ENCODE measurements at places on chromosomes 2 and 18. TPM values are rescaled to one million over a fixed set of nuclear protein-coding genes. Genes with fewer than 3 reads are reported as not detected.

DNA sequence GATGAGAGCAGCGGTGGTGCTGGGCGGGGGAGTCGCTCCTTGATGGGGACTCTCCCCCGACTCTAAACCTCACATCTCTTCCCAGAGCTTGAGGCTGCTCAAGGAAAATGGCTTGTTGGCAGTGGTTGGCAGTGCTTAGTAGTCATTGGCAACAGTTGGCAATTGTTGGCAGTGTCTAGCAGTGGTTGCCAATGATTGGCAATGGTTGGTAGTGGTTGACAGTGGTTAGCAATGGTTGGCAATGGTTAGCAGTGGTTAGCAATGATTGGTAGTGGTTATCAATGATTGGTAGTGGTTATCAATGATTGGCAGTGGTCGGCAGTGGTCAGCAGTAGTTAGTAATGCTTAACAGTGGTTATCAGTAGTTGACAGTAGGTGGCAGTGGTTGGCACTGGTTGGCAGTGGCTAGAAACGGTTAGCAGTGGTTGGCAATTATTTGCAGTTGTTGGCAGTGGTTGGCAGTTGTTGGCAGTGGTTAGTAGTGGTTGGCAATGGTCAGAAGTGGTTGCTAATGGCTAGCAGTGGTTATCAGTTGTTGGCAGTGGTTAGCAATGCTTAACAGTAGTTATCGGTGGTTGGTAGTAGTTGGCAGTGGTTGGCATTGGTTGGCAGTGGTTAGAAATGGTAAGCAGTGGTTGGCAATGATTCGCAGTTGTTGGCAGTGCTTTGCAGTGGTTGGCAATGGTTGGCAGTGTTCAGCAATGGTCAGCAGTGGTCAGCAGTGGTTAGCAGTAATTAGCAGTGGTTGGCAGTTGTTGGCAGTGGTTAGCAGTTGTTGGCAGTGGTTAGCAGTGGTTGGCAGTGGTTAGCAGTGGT lies 85.4 kb upstream of the OTOS start:
- no peak overlapping the region for H3K4me3 ChIP-seq
- H3K27ac ChIP-seq, result no peak overlapping the region
- H3K4me1 ChIP-seq, result no peaks in the 10 kb centered on the region
- H3K36me3 ChIP-seq, result no peaks in the 10 kb centered on the region
- DNase-seq, result no peak

DNA sequence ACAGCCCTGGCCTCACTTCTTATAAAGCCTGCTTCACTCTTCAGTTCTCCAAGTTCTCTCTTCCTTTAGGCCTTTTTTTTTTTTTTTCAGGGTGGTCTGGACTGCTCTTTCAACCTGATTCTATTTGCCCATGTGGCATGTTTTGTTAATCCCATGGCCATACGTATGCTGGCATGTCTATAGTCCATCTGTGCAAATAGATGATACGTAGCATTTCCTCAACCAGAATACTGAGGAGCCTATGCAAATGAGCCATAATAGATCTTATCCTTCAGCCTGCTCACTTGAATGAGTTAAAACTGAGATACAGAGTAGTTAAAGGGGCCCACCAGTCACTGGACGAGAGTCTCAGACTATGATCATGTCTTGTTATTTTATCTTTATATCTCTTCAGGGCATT lies 265.2 kb upstream of the CXCR4 start:
- H3K4me3 ChIP-seq, result no peak overlapping the region
- H3K27ac ChIP-seq, result peak overlapping the region; percentile 70

DNA sequence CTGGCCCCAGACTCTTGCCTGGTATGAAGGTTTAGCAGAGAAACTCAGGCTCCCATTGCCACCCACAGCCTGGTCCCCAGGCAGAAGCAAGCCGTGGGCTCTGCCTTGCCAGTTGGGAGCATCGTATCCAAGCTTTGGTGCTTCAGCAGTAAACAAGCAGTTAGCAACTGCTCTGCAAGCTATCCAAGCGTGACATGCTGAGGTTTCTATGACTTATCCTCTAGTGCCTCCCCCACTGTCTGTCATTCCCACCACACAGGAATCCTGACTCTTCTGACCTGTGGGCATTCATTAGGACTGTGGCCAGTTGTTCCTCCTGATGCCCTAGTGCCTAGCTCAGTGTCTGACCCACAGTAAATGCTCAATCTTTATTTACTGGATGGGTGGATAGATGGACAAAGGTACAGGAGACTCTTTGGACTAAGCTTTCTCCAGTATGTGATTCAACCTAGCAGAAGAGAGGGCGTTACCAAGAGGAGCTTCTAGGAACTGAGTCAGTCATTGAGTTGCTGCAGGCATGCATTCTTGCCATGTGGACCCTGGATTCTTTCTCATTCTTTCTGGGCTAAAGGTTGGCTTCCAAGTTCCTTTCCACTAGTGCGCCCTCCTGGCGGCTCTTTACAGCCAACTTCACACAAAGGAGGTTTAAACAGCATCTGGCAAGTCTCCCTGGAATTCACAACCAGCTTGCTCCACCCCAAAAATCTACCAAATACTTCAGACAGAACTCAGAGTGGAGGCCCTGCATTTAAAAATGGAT lies 40.6 kb upstream of the MRPL19 start:
- DNase-seq, result no peak
- H3K4me3 ChIP-seq, result no peak overlapping the region
- H3K27ac ChIP-seq, result no peak overlapping the region
- no peaks in the 10 kb centered on the region for H3K36me3 ChIP-seq
- H3K27me3 ChIP-seq, result peaks cover 38% of the 10 kb centered on the region

GRCh38 chr18:34746614-34747013 lies 36.5 kb downstream of the DTNA start:
- H3K27ac ChIP-seq, result no peak overlapping the region
- no peak for DNase-seq
- no peaks in the 10 kb centered on the region for H3K4me1 ChIP-seq
- no peaks in the 10 kb centered on the region for H3K36me3 ChIP-seq
- no peaks in the 10 kb centered on the region for H3K27me3 ChIP-seq
- H3K4me3 ChIP-seq, result no peak overlapping the region

GREB1 gene
- 0.63 TPM for total RNA-seq

GRCh38 chr2:213079756-213080155 lies 71.7 kb downstream of the IKZF2 start:
- no peak overlapping the region for H3K27ac ChIP-seq
- no peak for DNase-seq
- H3K36me3 ChIP-seq, result no peaks in the 10 kb centered on the region
- H3K4me3 ChIP-seq, result no peak overlapping the region
- H3K27me3 ChIP-seq, result no peaks in the 10 kb centered on the region

SERPINB12 gene
- total RNA-seq, result not detected

CYS1 gene
- not detected for total RNA-seq

GRCh38 chr18:50849419-50849821 lies 29.5 kb upstream of the ME2 start:
- H3K36me3 ChIP-seq, result no peaks in the 10 kb centered on the region
- no peak overlapping the region for H3K4me3 ChIP-seq
- no peaks in the 10 kb centered on the region for H3K4me1 ChIP-seq
- H3K27ac ChIP-seq, result no peak overlapping the region

DNA sequence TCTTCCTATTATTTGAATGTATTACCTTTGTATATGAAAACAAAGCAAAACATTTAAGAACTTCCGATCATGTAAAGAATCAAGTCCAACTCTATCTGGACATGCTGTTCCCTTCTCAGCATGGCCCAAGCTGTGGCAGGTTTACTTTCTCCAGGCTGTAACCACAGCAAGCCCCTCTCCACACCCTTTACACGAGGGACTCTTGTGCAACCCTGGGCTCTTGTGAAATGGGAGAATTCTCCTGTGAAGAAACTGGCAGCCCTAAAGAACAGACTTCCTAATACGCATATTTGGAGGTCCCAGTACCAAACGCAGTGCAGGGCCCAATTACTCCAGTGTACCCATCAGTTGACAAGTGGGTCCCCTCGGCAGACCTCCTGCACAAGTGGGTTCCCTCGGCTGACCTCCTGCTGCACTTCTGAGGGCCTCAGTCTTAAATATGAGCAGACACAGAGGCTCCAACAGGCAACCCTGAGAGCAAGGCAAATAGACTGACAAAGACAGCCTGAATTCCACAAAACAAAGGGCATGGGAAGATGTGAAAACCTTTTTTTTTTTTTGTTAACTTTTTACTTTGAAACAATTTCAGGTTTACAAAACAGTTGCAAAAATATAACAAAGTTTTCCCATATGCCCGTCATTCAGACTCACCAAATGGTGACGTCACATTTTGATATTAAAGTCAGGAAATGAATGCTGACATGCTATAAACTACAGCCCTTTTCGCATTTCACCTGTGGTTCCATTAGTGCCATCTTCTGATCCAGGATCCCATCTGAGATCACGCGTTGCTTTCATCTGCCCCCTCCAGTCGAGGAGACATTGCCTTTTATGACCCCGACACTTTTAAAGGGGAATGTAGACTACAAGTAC lies 78.2 kb downstream of the FBXO15 start:
- peaks cover 6% of the 10 kb centered on the region for H3K4me1 ChIP-seq
- no peak overlapping the region for H3K4me3 ChIP-seq
- no peak overlapping the region for H3K27ac ChIP-seq
- H3K27me3 ChIP-seq, result no peaks in the 10 kb centered on the region
- no peak for DNase-seq

- no peaks in the 10 kb centered on the region for H3K27me3 ChIP-seq
- DNase-seq, result no peak
- H3K4me3 ChIP-seq, result no peak overlapping the region
- no peak overlapping the region for H3K27ac ChIP-seq
Observed at GRCh38 chr2:207260947-207261346, 95.2 kb upstream of the KLF7 start.

ACMSD gene
- total RNA-seq, result not detected

DNA sequence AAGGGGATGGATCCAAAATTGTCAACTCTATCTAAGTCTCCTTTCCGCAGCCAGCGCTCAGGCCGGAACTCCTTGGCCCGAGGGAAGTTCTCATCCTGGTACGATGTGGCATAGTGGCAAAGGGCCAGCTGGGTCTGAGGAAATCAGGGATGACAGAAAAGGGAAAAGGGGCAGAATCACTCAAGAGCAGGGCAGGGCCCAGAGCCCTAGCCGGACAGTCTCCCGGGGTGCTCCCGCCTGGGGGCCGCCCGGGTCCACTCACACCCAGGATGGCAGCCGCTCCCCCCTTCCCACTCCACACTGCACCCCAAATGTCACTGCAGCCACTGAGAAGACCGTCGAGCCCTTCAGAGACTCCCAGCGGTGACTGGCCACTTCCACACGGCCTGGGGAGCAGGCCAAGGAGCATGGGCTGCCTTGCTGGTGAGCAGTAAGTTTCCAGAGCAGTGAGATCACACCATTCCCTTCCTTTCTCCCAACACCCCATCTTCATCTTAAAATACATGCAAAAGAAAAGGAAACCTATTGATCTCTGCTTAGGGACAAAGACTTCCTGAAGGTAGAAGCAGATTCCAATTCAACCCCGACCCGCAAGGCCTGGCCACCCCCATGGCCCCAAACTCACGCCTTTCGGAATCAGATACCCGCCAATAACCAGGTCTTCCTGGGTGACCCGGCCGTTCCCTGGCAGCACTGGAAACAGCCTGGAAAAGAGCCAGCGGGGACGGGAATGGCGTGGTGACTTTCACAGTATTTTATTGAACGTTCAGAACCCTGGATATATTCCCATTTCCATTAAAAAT lies 26.7 kb downstream of the CYP27C1 start:
- no peaks in the 10 kb centered on the region for H3K36me3 ChIP-seq
- DNase-seq, result no peak
- H3K27ac ChIP-seq, result no peak overlapping the region
- no peaks in the 10 kb centered on the region for H3K27me3 ChIP-seq
- no peaks in the 10 kb centered on the region for H3K4me1 ChIP-seq

DNA sequence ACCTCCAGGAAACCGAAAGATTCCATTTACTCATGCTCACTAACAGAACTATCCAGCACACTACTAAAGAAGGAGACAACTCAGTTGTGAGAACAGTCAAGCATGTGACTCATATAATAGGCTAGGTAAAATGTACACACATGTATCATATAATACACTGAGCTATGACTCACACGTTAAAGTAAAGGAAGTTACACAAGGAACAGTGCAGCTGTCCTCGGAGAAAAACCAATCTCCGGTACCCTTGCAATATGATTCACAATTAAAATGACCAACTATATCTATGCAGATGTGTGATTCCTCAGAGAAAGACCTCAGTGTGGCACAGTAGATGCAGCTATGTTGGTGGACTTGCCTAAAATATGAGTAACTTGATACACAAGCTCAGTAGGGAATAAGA lies 76.5 kb downstream of the STRN start:
- no peaks in the 10 kb centered on the region for H3K27me3 ChIP-seq
- DNase-seq, result no peak
- no peak overlapping the region for H3K27ac ChIP-seq
- H3K4me1 ChIP-seq, result no peaks in the 10 kb centered on the region
- no peaks in the 10 kb centered on the region for H3K36me3 ChIP-seq

DNA sequence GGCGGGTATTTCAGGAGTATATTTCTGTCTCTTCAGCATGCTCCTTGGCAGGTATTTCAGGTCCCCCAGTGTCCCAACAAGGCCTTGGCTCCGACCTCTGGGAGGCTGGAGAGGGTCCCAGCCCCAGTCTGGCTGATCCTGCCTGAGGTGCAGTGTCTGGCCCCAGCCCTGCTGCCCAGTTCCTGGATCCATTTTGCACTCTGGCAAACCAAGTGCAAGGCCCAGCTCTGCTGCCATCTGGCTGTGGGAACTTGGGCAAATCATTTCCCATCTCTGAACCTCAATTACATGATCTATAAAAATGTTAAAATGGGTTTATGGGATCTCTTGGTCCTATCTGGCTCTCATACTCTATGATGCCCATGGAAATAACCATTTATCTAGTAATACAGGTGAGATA lies 63.6 kb downstream of the ZBTB7C start:
- H3K27ac ChIP-seq, result no peak overlapping the region
- no peak for DNase-seq
- H3K4me1 ChIP-seq, result no peaks in the 10 kb centered on the region

CCDC142 gene
- total RNA-seq, result 59.3 TPM

DNA sequence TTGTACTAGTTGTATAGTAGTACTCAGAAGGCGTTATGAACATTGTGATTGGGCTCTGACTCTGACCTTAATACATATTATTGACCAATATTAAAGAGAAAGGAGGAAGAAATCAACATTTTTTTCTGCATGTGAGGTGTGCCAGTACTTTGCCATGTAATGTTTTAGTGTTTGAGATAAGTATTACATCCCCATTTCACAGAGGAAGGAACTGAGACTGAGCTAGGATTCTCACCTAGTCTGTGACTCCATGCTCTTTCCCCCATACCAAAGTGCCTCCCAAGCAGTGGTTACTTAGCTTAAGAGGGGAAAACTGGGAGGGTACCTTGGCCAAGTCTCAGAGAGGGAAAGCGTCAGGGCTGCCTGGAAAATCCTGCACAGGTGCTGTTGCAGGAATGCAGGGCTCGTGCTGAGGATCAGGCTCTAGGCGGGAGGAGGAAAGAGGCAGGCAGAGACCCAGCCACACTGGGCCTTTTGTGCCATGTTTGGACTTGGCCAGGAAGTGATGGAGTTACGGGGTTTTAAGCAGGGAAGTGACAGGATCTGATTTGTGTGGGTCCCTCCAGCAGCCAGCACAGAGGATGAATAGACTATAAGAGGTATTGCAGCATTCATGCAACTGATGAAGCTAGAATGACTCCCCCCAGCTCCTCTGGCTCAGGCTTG lies 1.7 kb downstream of the PNKD start:
- peak overlapping the region; percentile 43 for H3K27ac ChIP-seq
- no peaks in the 10 kb centered on the region for H3K27me3 ChIP-seq
- H3K36me3 ChIP-seq, result peaks cover 9% of the 10 kb centered on the region
- H3K4me1 ChIP-seq, result peaks cover 18% of the 10 kb centered on the region
